Activated T-cell treated with anti-CD3 and anti-CD28 coated beads for 24 hours (primary cell): ENCODE measurements at places on chromosomes 1 and 21.

GRCh38 chr21:42678618-42679295 is 25.3 kb downstream of the PDE9A start:
- DNase-seq, result no peak

- no peak for DNase-seq
Observed at GRCh38 chr1:206521127-206521526, 13.8 kb downstream of the RASSF5 start.

- no peak for DNase-seq
Observed at GRCh38 chr1:41221995-41222394, 20.1 kb downstream of the SCMH1 start.

- DNase-seq, result no peak
Observed at GRCh38 chr1:156422602-156423091, 53.6 kb downstream of the RHBG start.

DNA sequence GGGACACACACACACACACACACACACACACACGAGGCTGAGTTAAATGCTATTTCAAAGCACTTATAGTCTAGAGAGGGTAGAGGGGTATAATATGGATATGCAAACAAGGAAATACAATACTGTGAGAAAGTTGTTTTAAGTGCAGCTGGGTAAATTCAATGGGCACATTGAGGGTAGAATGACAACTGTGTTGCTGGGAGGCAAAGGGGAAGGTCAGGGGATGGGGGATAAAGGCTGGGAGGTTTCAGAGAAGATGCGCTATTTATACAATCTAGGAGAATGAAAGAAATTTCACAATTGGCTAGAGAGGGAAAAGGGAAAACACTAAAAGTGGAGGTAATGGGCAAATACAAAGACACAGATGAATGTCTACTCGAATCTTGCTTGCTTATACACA is 19.4 kb downstream of the EXTL2 start:
- DNase-seq, result no peak

DNA sequence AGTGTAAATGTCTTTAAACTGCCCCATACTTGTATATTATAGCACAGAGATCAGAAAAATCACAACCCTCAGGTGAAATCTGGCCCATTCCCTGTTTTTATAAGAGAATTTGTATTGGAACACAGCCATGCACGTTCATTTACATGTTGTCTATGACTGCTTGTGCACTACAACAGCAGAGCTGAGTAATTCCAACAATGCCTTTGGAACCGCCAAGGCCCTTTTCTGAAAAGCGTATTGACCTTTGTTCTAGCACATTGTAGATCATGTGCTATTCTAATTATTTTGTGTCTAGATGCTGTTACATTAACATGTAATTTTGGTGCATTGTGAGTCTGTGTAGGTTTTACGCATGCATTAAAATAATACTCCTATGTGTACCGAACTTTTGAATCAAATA is 339.6 kb downstream of the CHRM3 start:
- no peak for DNase-seq

- DNase-seq, result no peak
Observed at GRCh38 chr1:100538913-100539835, 1.2 kb downstream of the GPR88 start.

DNA sequence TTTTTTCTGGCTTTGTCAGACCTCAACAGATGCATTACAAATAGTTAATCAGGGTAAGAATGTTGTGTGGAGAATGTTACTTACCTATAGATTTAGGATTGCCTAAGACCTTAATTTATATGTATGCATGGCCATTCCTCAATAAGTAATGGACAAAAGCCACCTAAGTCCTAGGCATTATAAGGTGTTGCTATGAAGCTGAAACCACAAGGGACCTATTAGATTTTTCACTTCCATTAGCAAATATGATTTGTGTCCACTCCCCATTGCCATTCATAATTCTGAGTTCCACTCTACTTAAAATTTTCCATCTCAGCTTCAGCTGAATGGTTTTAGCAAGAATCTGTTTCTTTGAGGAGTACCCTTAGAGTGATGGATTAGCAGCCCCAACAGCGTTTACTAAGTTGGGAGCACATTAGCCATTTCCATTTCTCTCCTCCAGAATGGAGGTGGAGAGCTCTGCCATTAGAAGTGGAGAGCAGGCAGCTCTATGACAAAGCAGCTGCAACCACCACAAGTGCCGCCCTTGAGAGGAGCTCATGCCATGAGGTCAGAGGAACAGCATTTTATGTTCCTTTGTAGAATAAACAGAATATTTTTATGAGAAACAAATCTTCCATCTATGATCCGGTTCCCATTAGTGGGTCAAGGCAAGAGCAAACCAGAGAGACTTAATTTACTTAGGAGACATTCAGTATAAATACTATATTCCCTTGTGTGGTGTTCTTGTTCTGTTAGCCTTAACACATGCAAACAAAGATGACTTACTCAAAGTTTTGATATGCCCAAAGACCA is 28.9 kb upstream of the C1orf87 start:
- DNase-seq, result no peak

DNA sequence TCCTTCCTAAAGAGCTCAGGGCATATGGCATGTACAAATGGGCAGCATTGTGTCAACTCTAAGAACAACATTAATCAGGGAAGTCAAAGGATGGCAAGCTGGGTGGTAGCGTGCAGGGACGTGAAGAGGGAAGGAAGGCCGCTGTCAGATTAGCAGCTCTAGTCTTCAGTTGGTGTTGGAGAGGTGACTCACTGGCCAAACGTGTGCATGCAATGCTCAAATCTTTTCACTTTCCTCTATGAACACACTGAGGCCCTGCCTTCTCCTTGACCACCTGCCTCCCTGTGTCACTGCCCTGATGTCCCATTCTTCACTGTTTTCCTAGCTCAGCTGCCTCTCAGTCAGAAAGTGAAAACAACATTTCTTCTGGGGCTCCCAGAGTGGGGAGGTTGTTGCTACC is 5.9 kb upstream of the PIGR start:
- DNase-seq, result no peak

DNA sequence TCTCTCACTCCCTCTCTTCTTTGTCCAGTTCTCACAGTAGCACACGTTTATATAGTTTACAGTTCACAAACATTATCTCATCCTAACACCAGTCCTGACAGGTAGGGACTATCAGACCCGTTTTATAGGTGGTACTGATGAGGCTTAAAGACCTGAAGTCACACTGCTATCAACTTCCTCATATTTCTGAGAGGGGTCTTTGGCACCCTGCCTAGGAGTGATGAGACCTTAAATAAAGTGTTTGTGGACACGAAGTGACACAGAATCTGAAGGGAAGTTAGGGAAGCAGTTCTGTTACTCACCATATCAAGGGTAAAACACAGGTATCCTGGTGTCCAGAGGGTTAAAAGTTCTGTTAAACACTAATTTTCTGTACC is 590 bp upstream of the TACSTD2 start:
- DNase-seq, result no peak

GRCh38 chr21:36703626-36704280 is 4.8 kb downstream of the SIM2 start:
- DNase-seq, result no peak

GRCh38 chr1:164731161-164731876 is 172.3 kb downstream of the PBX1 start:
- DNase-seq, result no peak

DNA sequence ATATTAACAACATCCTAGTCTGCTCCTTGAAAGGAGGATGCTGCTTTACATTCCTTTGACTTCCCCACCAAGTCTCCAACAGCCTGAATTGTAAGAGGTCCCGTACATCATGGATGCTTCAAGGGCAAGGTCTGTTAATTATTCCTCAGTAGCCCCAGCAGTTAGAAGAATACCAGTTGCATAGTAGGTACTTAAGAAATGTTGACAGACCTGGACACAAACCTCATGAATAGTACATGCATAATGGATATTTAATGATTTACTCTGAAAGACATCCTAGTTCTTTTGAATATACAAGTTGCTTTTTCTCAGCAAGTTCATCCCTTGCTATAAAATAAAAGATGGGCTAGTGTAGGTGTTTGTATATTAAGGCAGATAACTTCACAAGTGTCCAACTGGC is 112.1 kb upstream of the DPYD start:
- no peak for DNase-seq

GRCh38 chr1:66273656-66274055 is 260.3 kb upstream of the SGIP1 start:
- no peak for DNase-seq

DNA sequence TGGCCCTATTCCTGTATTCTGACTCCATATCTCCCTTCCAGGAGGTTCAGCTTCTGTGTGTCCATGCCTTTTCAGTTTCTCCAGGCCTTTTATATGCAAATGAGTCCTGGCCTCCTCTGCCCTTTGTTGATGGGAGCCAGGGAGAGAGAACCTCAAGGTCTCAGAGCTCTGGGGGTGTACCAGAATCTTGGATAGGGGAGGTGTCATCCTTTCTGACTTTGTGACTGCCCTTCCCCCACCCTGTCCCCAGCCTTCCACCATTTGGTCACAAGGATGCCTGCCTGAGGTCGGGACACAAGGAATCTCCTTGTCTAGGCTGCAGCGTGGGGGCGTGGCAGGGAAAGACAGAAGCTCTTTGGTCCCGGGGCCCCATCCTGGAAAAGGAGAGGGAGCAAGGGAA is 18.6 kb downstream of the LURAP1 start:
- DNase-seq, result no peak

DNA sequence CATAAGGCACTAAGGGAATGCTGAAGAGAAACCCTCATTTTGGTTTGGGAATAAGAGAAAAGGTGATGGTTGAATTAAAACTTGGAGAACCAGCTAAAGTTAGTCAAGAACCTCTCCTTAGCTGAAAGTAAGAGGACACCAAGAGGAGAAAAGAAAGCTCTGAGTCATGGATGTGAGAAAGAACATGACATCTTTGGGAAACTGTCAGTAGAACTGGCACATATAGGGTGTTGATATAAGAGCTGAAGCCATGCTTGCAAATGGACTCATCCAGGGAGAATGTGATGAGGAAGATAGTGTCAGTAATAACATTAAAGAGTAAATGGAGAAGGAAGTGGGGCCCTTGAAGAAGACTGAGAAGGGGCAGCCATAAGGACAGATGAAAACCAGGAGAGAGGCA is 54.3 kb downstream of the LRRC8C start:
- DNase-seq, result no peak

DNA sequence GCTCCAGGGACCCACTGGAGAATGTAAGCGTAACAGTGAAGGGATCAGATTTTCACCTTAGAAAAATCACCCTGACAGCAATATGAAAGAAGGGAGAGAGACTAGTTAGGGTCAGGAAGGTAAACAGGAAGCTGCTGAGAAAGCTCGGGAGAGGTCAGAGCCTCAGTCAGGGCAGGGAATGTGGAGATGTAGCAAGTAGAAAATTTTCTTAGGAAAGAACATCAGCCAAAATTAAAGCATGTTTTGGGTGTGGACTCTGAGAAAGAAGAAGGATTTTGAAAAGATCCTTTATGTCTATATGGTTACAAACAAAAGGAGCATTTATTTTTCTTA is 16.7 kb upstream of the ERICH3 start:
- DNase-seq, result no peak

DNA sequence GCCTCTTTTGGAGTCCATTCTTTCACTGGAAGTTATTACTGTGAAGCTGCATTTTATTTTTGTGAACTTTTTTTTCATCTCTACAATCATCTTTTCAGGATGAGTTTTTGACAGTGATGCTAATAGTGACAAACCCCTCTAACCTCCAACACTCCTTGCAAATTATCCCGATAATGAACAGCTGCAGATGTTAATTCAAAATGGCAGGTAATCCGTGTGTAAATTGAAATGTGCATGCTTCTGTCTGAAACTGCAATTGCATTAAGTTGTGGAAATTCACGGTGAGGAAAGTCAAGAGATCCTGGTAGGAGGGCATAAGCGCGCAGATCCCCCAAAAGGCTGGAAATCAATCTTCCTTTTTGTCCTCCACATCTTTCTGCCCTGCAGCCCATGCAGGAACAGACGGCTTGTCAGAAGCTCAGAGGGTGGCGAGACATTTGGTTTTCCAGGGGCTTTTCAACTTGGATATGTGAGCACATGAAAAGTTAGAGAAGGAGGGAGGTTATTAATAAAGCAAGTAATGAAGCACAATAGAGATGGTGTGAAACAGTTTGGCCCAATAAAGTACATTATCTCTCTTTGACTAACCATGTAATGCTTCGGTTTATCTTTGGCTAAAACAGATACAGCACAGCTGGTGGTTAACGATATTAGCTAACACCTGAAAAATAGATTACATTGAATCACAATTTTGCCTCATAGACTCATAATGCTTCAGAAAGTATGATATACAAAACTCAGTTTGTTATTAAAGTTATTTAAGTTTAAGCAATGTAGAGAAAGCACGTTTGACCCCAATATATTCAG is 143.5 kb upstream of the COA6 start:
- DNase-seq, result no peak

DNA sequence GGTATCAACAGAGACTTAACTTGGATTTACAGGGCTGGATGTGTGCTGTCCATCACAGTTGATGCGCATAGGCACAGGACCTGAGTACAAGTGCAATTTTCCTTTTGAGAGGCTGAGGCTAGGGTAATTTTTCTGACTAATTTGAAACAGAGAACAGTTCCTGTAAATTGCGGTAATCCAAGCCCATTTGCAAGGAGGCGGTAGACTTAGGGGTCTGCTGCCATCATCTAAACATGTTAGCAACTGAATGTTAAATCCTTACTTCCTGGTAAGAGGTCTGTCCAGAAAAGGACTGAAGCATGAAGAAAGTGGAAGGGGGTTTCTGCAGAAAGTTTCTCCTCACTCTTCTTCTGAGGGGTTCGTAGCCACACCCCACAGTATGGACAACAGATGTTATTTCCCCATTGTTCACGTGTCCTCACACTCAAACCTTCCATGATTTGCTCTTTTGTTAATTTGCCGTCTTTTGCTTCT is 23.7 kb upstream of the C1orf198 start:
- DNase-seq, result no peak

DNA sequence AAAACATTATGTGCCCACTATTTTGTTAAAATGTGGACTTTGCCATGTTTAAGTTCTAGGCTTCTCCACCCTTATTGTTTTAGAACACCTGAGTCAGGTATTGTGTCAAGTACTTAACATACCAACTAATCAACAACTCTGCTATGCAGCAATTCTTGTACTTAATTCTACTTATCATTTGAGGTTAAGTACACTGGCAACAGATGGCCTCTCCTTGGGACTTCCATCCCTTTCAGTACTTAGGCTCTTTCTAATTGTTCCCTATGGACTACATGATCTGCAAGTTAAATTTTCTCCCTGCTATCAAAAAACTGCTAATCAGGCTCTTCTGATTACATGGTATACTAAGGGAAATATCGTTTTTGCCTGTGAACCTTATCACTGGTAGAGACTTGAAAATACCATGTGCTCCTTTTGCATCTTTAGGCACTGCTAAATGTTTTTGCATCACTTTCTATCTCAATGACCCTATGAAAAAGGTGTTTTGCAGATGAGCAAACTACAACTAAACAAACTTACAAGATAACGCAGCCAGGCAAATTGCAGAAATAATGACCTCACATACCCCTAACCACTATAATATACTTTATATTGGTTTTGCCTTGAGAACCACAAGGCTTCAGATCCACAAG is 18.9 kb downstream of the SFPQ start:
- no peak for DNase-seq
